WERI-Rb-1 (cell line): ENCODE measurements at places on chromosomes 2 and 18.

DNA sequence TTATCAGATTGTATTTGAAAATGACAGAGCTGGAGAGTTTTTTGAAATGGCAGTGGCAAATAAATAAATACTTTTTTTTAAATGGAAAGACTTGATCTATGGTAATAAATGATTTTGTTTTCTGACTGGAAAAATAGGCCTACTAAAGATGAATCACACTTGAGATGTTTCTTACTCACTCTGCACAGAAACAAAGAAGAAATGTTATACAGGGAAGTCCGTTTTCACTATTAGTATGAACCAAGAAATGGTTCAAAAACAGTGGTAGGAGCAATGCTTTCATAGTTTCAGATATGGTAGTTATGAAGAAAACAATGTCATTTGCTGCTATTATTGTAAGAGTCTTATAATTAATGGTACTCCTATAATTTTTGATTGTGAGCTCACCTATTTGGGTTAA, 30.9 kb downstream of the CD28 start:
- no peak for DNase-seq

DNA sequence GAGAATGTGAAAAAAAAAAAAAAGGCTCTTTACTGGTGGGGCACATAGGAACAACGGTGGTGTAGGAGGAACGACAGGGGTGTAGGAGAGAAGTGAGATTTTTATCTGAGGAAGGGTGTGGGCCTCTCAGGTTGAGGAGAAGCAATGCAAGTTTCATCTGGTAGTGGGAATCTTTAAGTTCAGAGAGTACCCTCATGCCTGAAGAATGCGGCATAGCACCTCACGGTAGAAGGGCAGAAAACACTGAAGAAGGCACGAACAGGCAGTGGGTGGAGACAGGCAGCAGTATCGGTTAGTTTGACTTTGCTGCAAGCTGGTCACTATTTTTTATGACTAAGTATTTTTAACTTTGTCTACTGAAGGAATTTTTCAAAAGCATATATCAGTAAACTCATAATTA, 52.2 kb upstream of the TSPYL6 start:
- no peak for DNase-seq

DNA sequence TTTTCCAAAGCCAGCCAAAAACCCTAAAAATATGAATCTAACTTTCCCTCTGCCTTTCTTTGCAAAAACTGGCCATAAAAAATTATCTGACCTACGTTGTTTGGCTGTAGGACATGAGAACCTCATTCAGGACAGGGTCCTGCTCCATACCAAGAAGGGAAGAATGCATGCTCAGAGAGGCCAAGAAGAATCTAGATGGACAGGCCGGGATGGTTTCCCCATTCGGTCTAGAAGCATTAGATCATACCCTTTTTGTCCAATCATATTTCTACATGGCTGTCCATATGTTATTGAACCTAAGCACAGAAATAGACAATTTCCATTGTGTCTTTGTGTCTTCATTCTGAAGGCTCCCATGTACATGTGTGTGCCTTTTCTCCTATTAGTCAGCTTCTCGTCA, 2120.4 kb upstream of the PIK3C3 start:
- DNase-seq, result no peak

- DNase-seq, result no peak
Measured at GRCh38 chr2:152354909-152355308, 19.9 kb downstream of the FMNL2 start.

DNA sequence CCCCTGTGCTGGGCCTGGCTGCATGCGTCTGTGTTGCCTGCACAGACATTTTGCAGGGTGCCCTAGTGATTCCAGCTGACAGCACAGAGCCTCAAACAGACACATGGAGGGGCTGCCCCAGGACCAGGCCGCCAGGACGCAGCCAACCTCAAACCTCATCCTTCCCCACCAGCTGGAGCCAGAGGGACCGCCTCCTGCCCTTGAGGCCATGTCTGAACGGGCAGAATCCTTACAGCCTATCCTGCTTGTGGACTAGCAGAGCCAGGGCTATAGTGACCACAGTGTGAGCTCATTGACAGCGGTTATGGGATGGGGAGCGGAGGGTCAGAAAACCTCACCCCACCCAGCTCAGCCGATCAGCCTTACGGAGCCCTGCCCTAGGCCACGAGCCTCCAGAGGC, 22.4 kb downstream of the ODC1 start:
- DNase-seq, result no peak

DNA sequence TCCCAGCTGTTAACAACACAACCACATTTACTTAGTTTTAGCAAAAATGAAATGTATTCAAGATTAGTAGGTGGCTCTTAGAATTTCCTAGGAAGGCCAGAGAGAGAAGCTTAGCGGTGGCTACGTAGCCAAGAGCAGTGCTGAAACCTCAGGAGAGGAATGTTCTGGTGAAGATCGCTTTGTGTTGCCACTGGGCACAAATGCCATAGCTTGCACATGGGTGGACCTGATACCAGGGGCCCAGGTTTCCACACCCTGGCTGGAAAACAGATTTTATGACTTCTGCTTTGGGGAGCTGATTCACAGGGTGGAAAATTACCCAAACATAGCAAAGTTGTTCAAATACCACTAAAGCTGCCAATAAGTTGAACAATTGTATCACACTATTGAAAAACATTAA, 43.4 kb downstream of the THUMPD2 start:
- DNase-seq, result no peak

- no peak for DNase-seq
Measured at GRCh38 chr2:174717273-174717672, 47.0 kb downstream of the CHRNA1 start.

- DNase-seq, result no peak
Measured at GRCh38 chr2:111623380-111623779, 260.6 kb downstream of the ANAPC1 start.
